Activated gamma-delta T cell treated with Interleukin-2 at 50 U/mL for 16 hours (primary cell): ENCODE measurements at places on chromosomes 1 and 21.

DNA sequence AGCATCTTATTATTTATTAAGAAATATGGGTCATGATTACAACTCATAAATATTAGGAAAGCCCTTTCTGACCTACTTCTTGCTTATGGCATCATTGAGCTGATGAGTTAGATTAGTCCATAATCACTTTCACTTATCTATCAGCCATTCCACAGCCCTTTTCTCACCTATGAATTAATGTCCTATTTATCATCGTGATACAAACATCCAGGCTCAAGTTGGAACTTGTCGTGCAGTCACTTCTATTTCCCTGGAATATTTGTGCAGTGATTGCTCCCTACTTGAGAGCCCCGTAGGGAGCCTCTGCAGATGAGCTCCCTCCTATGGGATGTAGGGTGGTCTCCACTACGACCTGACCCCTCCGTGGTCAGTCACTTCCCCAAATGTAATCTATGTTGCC lies 8.1 kb upstream of the F3 start:
- DNase-seq, result no peak

DNA sequence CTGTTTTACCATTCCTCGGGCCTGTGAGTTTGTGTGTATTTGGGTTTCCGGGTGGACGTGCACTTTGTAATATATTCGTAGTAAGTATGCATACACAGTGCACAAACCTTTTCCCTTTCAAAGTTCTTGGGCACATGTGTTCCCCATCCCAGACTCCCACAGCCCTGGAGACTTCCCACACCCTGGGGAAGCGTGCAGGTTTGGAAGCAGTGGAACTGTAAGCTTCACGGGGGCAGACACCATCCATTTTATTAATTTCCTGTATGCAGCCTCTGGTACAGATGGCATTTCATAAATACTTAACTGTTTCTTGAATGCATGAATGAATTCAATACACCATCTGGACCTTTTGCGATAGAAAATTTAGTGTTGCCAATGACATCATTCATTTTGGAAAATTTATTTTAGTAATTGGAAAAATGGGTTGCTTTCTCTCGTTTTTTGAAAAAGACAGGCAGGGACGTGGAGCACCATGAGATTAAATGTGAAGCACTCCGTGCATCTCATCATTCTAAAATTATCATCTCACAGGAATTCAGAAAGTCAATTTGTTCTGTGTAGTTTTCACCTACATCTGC lies 10.8 kb downstream of the ETS2 start:
- no peak for DNase-seq

- peak; percentile 39 for DNase-seq
Observed at GRCh38 chr21:46097336-46098293, at the start of gene COL6A2. Gene COL6A2 (plus strand): TSS chr21:46098112.

- no peak for DNase-seq
Observed at GRCh38 chr1:108843390-108844137, 13.3 kb downstream of the AKNAD1 start.

- no peak for DNase-seq
Observed at GRCh38 chr1:53578358-53578757, 119.2 kb downstream of the DMRTB1 start.

DNA sequence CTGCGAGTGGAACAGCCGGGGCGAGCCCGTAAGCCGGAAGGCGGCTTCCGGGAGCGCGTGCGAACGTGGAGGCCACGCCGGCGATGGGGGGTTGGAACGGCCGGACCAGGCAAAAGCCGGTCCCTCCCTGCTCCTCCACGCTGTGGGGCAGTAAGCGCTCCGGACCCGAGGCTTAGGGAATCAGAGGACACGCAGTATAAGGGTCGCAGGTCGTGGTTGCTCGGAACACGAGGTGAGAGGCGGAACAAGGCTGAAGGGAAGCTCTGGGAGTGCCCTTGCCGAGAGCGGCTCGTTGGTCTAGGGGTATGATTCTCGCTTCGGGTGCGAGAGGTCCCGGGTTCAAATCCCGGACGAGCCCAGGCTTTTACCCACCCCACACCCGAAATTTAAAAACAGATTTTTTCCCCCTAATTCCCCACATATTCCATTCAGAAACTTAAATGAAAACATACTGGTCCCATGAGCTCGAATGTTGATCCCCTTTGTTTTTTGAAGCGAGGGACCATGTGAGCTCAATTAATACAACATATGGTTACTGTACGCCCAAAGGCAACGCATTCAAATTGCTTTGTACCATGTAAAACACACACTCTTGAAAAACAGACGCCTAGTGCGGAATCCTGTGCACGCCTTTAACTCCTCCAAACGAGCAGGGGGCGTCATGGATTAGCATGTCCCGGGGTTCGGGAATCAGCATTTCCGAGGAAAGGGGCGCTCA lies 7.2 kb upstream of the MPZL1 start:
- DNase-seq, result peak; percentile 80
